Cerebellar nuclear complex (tissue), 1 donor: ENCODE measurements at places on chromosomes 16 and 17.

GRCh38 chr16:55810451-55810961 is 22.4 kb downstream of the CES1 start:
- DNase-seq, result no peak

DNA sequence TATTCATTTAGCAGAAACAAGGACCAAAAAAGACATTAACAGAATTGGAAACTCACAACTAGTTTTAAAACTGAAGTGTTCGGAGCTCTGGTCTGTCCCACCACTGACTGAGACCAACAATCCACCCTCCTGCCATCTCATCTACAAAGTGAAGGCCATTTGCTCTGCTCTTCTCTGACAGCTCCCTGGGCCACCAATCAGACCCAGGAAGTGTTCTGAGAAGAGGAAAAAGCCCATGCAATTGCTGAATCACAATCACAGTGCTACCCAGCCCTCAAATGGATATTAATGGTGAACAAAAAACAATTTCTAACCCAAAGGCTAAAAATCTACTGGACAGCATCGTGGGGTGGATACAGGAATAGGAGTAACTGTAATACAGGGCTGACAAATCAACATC is 2.1 kb downstream of the RPL23 start:
- DNase-seq, result no peak

GRCh38 chr17:47177261-47177660 is 11.8 kb downstream of the CDC27 start:
- DNase-seq, result no peak

DNA sequence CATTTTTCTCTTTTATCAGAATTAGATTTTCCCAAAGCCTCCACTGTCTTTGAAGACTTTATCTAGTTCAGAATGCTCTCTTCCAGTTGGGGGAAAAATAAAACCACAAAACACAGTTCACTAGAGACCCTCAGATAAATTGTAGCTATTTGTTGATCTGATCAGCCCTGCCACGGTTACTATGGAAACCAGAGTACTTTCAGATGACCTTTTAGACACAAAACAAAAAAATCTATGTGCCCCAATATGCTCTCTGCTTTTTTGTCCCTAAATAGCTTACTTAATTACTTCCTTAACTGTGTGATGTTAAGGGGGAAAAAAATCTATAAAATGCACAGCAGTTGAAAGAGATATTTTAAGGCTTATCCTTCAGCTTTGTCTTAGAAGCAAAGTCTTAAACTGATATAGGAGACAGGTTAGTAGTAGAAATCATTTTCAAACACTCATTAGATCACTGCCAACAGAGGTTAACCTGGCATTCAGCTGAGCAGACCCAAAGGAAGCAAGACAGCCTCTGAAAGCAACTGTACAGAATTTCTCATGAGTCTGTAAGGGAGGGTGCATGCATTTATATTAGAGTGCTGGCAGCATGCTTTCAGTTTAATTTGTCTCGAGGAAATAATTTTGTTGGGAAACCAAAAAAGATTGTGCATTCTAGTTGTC is 129.9 kb upstream of the CACNG5 start:
- DNase-seq, result no peak

DNA sequence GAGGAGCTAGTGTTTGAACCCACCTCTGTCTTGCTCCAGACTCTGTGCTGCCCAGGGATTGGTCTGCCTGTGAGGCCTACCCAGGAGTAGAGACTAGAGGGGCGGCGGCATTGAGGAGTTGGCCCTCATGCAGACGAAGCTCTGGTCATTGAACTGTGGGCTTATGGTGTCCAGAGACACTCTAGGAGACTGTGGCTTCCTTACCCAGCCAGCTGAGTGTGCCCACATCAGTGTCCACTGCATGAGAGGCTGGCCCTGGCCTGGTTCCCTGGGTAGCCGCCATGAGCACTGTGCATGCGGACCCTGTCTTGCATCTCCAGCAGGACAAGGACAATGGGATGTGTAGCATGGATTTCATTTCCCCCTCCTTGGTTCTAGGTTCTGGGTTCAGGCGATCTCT is 14.0 kb downstream of the SGSM2 start:
- DNase-seq, result no peak

GRCh38 chr17:31533546-31534155 is 142.2 kb downstream of the RAB11FIP4 start:
- DNase-seq, result no peak

- DNase-seq, result no peak
Measured at GRCh38 chr16:86343027-86343795, 167.1 kb upstream of the FOXF1 start.

GRCh38 chr16:78192734-78193488 is 93.5 kb downstream of the WWOX start:
- DNase-seq, result no peak

DNA sequence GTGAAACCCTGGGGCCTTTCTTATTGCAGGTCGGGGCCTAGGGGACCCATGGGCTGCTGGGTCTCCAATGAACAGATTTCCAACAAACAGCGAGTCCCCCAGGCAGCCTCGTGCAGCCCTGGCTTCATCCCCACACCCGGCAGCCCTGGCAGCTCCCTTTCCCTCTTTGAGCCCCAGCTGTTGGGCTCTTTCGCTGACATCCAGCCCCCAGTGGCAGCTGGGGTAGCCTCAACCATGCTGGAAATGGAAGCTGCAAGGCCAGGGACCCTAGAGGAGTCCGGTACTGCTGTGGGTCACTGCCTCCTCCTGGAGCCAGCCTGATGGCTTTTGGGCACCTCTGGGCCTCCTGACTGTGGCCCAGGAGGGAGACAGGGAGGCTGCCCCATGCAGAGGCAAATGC is 5.9 kb downstream of the RPUSD1 start:
- no peak for DNase-seq

GRCh38 chr17:29042679-29043538 is at the start of gene PIPOX:
TSS of gene PIPOX (plus strand) at chr17:29043141. CDS start at chr17:29043226, 85 bp downstream.
- DNase-seq, result no peak

DNA sequence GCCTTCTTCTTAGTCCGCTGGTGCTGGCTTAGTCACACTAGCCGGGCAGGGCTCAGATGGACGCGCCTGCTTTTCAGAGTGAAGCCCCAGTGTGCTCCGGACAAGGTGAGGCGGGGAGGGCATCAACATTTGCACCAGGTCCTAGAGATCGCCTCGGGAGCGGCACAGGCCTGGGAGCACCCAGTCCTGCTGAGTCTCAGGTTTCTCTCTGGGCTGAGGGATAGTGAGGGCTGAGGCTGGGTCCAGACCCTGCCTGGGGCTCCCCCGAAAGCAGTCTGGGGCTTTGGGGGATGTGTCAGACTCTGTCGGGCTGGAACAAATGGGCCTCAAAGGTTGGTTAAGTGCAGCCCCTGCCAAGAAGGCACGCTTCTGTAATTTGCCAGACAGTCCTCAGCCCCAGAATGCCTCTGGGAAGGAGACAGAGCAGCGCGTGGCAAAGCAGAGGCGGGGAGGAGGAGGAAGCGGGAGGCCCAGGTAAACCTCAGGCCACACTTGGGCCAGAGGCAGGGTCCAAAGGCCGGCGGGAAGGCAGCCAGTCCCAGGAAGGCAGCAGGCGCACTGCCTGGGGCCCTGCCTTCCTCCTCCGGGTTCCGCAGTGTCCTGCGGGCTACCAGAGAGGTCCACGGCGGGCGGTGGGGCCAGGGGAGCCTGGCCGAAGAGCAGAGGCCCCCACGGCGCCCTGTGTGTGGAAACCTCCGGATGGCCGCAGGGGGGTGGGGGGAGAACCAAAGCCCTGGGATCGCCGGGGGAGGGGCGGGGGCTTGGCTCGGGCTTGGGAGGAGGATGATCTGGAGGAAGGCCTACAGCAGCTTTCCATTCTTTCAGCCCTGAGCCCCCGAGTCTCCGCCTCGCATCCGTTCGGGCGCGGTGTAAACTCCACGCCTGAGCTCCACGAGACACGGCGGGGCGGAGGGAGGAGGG is 39.5 kb upstream of the ATP2A3 start:
- no peak for DNase-seq

DNA sequence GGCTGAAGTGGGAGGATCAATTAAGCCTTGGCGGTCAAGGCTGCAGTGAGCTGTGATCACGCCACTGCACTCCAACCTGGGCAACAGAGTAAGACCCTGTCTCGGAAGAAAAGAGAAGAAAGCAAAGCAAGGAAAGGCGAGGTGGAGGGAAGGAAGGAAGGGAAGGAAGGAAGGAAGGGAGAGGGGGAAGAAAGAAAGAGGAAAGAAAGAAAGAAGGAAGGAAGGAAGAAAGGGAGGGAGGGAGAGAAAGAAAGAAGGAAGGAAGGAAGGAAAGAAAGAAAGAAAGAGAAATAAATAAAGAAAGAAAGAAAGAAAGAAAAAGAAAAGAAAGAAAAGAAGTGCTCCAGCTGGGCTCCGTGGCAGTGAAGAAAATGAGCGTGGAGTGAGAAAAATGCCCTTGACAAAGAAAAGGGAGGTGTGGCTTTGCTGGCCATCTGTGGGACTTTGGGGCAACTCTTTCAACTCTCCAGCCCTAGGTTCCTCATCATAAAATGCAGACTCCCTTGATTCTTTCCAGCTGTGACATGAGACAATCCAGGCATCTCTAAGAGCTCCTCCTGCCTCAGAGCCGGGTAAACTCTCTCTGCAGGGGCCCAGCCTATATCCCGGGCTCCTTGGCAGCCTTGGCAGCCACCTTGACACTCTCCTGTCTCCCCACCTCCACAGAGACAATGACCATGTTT is 2.4 kb downstream of the GSDMA start:
- DNase-seq, result no peak

- no peak for DNase-seq
Measured at GRCh38 chr16:7716660-7717550, 384.3 kb downstream of the RBFOX1 start.

DNA sequence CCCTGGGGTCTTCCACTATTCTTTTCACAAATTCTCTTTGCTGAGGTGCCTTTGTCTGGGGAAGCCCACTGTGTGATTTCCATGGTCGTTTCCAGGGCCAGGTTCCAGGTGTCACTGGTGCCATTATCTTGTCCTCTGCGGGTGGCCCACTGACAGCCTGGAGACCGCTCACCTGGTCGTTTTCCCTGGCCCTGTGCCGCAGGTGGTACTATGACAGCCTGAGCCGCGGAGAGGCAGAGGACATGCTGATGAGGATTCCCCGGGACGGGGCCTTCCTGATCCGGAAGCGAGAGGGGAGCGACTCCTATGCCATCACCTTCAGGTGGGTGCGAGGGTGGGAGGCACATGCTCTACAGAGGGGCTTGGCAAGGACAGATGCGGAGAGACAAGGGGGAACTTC is 98.9 kb downstream of the SDR42E1 start:
- no peak for DNase-seq

DNA sequence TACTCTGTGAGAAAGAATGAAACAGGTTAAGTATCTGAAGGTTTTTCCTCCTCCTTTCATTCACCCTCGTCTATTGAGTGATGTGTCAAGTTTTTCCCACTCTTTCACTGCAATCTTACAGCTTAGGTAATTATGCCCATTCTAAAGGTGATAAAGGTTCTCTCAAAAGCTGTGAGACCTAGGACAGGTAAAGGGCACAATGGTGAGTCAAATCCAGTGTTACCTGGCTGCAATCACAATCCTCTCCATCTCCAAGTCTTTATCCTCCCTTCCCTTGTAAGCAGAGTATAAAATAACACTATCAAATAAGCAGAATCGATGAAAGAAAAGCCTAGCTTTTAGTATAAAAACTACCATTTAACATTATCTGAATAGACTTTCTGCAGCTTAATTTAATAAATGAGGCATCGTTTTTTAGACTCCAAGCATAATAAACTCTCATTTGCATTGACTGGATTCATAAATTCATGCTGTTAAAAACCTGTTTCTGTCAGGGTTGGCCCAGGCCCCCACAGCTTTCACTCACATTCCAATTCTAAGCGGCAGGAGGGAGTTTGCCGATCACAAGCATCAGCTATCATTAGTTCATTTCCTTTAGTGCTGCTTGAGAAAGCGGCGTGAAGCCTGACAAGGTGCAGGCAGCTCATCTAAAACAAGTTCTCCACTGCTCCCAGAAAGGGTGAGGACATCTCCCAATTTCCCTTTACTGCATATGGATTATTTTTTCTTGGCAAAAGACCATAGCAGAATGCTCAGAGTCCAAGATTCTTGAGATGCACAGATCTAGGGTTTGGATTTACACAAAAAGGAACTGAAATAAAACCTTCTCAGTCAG is 67.8 kb downstream of the CDH8 start:
- DNase-seq, result no peak

- DNase-seq, result no peak
Measured at GRCh38 chr17:9798008-9798407, 6.6 kb upstream of the DHRS7C start.

DNA sequence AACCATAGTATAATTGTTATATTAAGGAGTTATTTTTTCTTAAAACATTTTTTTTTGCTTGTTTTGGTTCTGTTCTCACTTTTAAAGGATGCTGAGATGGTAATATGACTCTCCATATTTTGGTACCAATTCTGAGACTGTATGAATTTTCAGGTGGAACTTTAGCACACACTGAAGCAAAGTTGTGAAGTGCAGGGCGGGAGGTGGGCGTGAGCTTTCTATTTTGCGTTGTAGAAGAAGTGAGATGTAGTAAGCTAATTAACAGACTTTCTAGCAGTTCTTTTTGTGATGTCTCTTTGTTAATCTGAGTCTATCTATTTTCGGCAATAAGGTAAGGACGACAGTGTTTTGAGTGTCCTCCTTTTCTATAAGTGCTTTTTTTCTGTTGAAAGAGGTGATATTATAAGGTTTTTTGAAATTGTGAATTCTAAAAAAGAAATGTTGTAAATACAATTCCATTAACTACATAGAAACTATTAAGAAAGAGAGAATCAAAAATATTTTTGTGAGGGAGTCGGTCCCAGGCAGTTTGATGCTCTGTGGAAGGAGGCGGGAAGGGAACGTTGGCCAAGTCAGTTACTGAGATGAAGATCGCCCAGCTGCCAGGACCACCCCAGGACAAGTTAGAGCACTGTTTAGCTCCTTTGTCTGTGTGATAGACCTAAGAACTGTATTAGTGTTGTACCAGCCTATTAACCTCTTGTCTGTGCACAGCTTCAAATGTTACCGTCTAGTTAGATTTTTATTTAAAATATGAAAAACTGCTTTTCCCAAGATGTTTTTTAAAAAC is 65.0 kb downstream of the CCDC182 start:
- DNase-seq, result no peak

DNA sequence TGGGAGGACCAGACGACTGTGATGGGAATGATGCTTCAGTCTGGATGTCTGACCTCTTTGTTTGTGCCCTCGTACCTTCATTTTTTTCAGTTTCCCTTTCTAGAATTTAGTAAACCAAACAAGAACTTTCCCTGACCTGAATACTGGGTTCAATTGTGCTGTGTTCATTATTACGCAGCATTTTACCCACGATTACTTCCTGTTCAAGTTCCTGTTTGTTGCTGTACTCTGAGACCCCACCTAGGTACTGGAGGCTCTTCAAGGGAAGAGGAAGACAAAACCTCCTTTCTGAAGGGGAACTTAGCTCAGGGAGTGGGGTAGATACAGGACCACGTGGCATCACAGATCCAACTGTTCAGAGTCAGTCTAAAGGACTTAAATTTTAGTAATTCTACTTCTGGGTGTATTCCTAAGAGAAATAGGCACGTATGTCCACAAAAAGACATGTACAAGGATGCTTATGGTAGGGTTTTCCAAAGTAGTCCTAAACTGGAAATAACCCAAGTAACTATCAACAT is 9.2 kb upstream of the PRKCB start:
- no peak for DNase-seq
